Upper lobe of left lung (tissue), 6 donors: ENCODE measurements at places on chromosomes 4 and X.
A peak's percentile ranks its signal among the peaks of the same experiment; 100 is the strongest.

DNA sequence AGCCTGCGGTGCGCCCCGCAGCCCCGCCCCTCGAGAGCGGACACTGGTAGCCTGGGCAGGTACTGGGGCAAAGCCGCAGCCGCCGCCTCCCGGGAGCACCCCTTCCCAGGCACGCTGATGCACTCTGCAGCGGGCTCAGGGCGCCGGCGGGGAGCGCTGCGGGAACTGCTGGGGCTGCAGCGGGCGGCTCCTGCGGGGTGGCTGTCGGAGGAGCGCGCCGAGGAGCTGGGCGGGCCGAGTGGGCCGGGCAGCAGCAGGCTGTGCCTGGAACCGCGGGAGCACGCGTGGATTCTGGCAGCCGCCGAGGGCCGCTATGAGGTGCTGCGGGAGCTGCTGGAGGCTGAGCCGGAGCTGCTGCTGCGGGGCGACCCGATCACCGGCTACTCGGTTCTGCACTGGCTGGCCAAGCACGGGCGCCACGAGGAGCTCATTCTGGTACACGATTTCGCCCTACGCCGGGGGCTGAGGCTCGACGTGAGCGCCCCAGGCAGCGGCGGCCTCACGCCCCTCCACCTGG is 401 bp downstream of the SOWAHD start:
- DNase-seq: no peak
- H3K27me3 ChIP-seq: no peaks in the 10 kb centered on the region
- H3K4me3 ChIP-seq: peak overlapping the region; percentile 5
- peak overlapping the region; percentile 56 for H3K27ac ChIP-seq
- H3K4me1 ChIP-seq: no peaks in the 10 kb centered on the region
- no peaks in the 10 kb centered on the region for H3K36me3 ChIP-seq

- no peaks in the 10 kb centered on the region for H3K27me3 ChIP-seq
- no peak overlapping the region for H3K4me3 ChIP-seq
- no peak for DNase-seq
- no peaks in the 10 kb centered on the region for H3K36me3 ChIP-seq
These were observed 52.1 kb downstream of the SEL1L3 start for GRCh38 chr4:25810461-25811373.

- H3K27ac ChIP-seq: no peak overlapping the region
- H3K4me3 ChIP-seq: no peak overlapping the region
- no peaks in the 10 kb centered on the region for H3K36me3 ChIP-seq
- peaks cover 17% of the 10 kb centered on the region for H3K4me1 ChIP-seq
- no peaks in the 10 kb centered on the region for H3K27me3 ChIP-seq
These were observed 51.2 kb upstream of the KLF3 start for GRCh38 chr4:38612646-38613414.

DNA sequence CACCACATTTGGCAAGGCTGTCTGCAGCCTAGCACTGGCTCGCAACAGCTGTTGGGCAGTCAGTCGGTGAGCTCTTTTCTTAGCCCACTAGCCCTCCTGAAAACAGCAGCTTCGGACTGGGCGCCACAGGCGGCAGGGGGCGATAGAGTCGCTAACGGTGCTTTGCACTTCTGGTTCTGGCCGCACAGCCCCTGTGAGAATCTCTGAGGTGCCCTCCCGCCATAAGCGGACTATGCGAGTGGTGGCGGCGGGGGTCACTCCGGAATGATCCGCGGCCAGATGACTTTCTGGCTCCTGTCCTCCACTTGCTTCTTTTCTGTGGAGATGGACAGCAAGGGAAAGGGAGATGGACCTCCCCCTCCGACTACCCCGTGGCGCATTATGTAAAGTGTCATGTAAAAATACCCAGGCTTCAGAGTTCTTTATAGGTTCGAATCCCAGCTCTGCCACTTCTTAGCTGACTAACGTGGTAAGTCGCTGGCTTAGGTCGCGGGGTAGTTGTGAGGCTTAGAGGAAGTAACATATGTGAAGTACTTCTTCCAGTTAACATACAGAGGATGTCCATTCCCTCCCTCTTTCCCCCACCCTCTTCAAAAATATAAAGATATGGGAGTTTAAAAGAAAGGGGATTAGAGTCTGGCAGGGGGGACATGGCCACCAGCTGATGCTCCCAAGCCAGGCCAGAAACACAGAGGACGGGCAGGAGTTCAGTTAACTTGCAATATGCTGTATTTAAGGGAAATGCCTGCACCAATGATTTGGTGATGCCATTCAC is 11.0 kb downstream of the ARHGAP36 start:
- H3K36me3 ChIP-seq: no peaks in the 10 kb centered on the region
- H3K4me3 ChIP-seq: no peak overlapping the region
- H3K27ac ChIP-seq: no peak overlapping the region
- H3K4me1 ChIP-seq: no peaks in the 10 kb centered on the region
- no peaks in the 10 kb centered on the region for H3K27me3 ChIP-seq

GRCh38 chr4:102826105-102826889 is 1.1 kb downstream of the UBE2D3 start:
- no peaks in the 10 kb centered on the region for H3K36me3 ChIP-seq
- no peak for DNase-seq
- H3K4me3 ChIP-seq: peak overlapping the region; percentile 57
- no peaks in the 10 kb centered on the region for H3K27me3 ChIP-seq

DNA sequence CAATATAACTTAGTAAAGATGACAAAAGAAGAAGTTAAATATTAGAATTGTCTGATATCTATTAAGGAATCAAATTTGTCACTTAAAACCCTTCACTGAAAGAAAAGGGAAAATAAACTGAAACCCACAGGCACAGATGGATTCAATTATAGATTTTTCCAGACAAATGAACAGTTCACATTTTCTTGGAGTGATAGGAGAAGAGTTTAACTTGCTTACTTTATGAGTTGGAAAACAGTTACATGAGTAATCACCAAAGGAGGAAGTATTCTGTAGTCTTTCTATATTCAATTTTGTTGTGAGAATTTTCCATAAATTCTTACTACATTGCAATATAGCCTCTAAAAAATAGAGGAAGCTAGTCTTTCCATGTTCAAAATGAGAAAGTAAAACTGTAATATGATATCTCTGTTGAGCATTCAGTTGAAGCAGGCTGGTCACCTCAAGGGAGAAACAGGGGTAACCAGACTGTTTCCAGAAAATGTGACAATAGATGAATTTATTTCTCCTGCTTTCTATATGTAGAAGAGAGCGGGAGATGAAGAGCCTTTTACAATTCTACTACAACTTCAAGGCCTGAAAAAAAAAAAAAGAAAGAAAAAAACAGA is 330.3 kb upstream of the EPHA5 start:
- no peak overlapping the region for H3K4me3 ChIP-seq

GRCh38 chrX:105228602-105229001 is 8.1 kb upstream of the TEX13A start:
- H3K4me1 ChIP-seq: no peaks in the 10 kb centered on the region
- H3K36me3 ChIP-seq: no peaks in the 10 kb centered on the region
- no peak overlapping the region for H3K4me3 ChIP-seq
- no peak overlapping the region for H3K27ac ChIP-seq
- H3K27me3 ChIP-seq: no peaks in the 10 kb centered on the region

GRCh38 chr4:11441194-11441556 is 12.5 kb upstream of the HS3ST1 start:
- no peaks in the 10 kb centered on the region for H3K4me1 ChIP-seq
- H3K27ac ChIP-seq: no peak overlapping the region
- no peak for DNase-seq
- no peaks in the 10 kb centered on the region for H3K36me3 ChIP-seq

DNA sequence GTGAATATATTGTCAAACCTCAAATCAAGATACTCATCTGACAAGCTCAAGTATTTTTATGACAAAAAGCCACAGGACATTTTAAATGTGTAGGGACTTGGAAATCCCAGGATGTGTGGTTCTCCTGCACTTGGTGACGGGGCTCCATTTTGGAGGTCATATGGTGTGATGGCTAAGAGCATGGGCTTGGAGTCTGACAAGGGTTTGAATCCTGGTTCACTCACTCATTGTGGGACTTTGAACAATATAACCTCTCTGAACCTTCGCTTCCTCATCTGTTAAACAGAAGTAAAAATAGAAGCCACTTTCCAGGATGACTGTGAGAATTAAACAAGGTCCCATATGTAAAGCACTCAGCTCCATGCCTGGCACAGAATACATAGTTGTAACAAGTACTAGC is 99.6 kb downstream of the SMIM20 start:
- no peak overlapping the region for H3K4me3 ChIP-seq
- H3K27ac ChIP-seq: no peak overlapping the region
- no peaks in the 10 kb centered on the region for H3K27me3 ChIP-seq
- DNase-seq: no peak
- no peaks in the 10 kb centered on the region for H3K36me3 ChIP-seq

GRCh38 chr4:78671903-78672815 is 104.0 kb upstream of the BMP2K start:
- H3K27me3 ChIP-seq: no peaks in the 10 kb centered on the region

DNA sequence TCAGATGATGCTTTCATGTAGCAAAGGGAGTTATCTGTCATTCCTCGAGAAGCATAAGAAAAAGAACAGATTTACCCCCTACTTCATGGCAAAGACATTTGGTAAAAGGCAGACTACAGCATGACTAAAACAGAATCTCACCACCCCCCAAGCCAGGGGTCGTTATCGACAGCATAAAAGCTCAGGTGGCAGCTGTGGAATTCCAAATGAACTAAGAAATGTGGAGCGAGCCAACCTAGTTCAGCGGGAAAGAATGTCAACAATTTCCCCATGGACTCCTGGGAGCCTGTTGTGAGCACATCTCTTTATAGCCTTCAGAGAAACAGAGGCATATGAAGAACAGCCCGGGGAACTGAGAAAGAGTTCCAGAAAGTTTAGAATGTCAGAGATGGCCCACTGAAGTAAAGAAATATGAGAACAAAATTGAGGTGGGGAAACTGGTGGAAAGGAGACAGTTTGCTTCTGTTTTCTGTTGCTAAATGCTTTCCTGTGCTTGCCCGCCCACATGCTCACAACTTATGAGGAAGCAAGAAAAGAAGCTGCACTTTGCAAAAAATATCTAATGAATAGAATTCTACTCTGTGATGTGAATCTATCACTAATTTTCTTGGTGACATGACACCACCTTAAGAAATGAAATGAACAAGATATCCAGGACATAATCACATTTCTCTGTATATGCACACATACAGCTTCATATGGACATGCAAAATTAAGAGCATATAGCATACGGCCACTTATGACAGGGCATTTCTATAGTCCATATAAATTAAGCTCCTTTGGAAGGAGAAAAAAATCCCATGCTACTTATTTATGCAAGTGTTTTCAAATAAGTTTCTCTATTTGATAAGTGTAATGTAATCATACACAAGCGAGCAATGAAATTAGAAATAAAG is 135.3 kb upstream of the MID1 start:
- no peaks in the 10 kb centered on the region for H3K4me1 ChIP-seq
- DNase-seq: no peak
- H3K36me3 ChIP-seq: no peaks in the 10 kb centered on the region
- no peak overlapping the region for H3K4me3 ChIP-seq
- H3K27me3 ChIP-seq: no peaks in the 10 kb centered on the region

- DNase-seq: no peak
- H3K4me1 ChIP-seq: peaks cover 38% of the 10 kb centered on the region
- H3K27me3 ChIP-seq: no peaks in the 10 kb centered on the region
- peak overlapping the region; percentile 62 for H3K4me3 ChIP-seq
- H3K36me3 ChIP-seq: no peaks in the 10 kb centered on the region
These were observed 340 bp downstream of the HNRNPD start for GRCh38 chr4:82373486-82373815.

DNA sequence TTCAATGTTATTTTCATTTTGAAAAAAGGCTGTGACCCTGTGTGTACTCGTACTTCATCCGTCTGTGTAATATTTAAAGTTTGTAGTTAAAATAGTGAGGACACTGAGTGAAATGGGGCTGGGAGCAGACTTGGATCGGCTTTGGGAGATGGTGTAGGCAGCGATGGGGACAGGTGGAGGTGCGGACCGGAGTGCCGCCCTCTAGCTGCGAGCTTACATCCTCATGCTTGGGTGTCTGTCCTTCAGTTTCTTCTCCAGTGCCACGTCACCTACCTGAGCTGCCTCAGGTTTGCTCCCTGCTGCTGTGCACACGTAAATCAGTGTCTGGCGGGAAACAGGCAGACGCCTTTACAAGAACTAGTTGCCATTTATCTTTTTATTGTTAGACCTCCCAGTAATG is 146.1 kb downstream of the GPR143 start:
- no peak overlapping the region for H3K27ac ChIP-seq
- no peaks in the 10 kb centered on the region for H3K36me3 ChIP-seq
- no peak overlapping the region for H3K4me3 ChIP-seq
- no peaks in the 10 kb centered on the region for H3K27me3 ChIP-seq
- H3K4me1 ChIP-seq: no peaks in the 10 kb centered on the region

GRCh38 chr4:112299721-112300120 is 2.6 kb downstream of the ALPK1 start:
- peaks cover 25% of the 10 kb centered on the region for H3K4me1 ChIP-seq
- H3K27me3 ChIP-seq: no peaks in the 10 kb centered on the region
- H3K36me3 ChIP-seq: no peaks in the 10 kb centered on the region
- DNase-seq: no peak
- no peak overlapping the region for H3K4me3 ChIP-seq

GRCh38 chrX:140090800-140091124 is 125.4 kb upstream of the CXorf66 start:
- H3K27ac ChIP-seq: no peak overlapping the region
- no peaks in the 10 kb centered on the region for H3K27me3 ChIP-seq
- peaks cover 4% of the 10 kb centered on the region for H3K4me1 ChIP-seq
- peak overlapping the region; percentile 38 for H3K4me3 ChIP-seq
- no peaks in the 10 kb centered on the region for H3K36me3 ChIP-seq

DNA sequence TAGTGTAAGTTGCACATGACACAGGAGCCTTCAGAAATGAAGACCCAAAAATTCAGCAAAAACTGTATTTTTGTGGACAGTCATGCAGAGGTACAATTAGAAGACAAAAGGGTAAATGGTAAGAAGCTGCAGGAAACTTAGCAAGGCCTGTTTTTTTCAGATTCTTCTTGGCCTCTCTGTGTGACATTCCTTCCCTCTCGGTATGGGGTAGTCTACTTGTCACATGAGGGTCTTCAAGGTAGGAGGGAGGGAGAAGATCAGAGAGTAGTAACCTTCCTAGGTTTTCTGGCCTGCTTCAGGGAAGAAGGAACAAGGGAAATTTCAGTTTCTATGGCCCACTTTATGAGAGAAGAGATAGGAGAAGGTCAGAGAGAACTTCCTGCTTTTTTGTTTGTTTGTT is 230.4 kb upstream of the PPP1R2C start:
- no peaks in the 10 kb centered on the region for H3K36me3 ChIP-seq
- no peak overlapping the region for H3K4me3 ChIP-seq
- no peak overlapping the region for H3K27ac ChIP-seq
- H3K27me3 ChIP-seq: no peaks in the 10 kb centered on the region

DNA sequence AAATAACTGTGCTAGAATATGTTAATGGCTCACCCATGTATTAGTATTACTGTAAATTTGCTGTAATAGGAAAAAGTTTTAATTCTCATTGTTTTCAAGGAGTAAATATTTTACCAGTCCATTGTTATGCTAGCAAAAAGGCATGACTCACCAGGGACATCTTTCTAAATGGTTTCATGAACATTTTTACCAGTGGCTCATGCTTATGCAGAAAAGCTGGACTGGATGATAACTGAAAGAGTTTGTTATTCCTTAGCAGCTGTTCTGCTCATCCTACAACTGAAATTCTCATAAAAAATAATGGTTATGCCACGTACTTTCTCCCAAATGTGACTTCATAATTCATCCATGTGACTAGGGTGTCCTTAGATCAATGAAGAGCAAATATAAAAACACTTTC is 111.9 kb upstream of the PCDH18 start:
- H3K36me3 ChIP-seq: no peaks in the 10 kb centered on the region
- H3K27me3 ChIP-seq: no peaks in the 10 kb centered on the region
- DNase-seq: no peak
- H3K27ac ChIP-seq: no peak overlapping the region
- no peak overlapping the region for H3K4me3 ChIP-seq
